ENCODE measurements at places on chromosomes 12 and 14.

DNA sequence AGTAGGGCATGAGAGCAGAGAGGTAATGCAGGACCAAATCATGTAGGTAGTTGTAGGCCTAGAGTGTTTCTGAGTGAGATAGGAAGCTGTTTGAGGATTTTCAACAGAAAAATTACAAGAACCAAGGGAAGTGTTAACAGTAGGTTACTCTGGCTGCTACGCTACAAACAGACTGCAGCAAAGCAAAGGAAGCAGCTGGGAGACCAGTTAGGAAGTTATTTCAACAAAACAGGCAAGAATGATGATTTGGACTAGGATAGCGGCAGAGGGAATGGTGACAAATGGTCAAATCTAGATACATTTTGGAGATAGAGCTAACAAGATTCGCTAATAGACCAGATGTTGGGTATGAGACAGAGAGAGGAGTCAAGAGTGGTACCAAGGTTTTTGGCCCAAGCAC, 26.8 kb downstream of the MRPL42 start:
- DNase-seq: no peak

DNA sequence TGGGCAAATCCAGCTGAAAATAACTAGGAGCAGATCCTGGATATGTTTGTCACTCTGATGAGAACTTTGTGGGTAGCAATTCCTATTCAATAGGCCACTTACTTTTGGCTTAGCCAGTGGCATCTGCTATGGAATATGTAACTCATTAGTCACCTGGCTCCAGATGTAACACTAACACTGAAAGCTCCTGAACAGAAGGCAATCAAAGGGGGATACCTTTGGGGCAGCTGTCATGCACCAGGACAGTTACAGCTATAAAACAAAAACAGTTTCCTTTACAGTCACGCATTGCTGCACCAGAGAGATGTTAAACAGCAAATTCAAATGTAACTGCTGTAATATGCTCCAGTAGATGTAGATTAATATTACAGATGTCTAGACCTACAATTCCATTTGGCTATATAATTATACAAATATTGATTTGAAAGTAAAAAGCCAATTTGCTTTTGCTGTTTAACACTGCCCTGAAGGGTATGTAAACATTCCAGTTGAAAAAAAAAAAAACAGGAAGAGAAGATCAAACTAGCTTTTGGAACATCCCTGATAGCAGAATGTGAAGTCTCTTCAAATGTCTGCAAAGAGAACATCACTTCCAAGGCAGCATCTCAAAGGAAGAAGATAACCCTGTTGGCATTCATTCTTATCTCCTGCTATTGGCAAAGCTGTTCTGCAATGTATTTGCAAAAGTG, 18.4 kb downstream of the RACGAP1 start:
- no peak for DNase-seq

- no peak for DNase-seq
Measured at GRCh38 chr12:45263587-45263986, 47.7 kb downstream of the ANO6 start.

GRCh38 chr12:102021540-102022246, 40.1 kb downstream of the WASHC3 start:
- no peak for DNase-seq

DNA sequence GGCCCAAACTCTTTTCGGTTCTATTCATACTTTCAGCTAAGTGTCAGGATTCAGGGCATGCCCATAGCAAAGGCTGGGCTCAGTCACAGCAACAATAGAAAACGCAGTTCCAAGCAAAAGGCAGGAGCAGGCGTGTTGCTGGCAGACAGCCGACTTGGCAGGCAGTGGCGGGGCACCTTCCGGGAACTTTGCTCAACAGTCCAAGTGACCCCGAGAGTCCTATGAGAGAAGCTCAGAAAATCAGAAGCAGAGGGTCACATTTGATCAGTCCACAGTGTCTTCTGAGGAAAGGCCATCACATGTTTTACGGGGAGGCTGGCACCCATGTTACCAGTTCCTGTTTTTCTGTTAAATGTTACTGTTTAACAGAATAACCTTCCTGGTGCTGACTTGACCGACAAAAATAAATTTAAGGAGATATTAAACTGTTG, 115.0 kb downstream of the DACT1 start:
- DNase-seq: peak; percentile 70

- DNase-seq: no peak
Measured at GRCh38 chr14:96906434-96906833, 109.3 kb downstream of the VRK1 start.

DNA sequence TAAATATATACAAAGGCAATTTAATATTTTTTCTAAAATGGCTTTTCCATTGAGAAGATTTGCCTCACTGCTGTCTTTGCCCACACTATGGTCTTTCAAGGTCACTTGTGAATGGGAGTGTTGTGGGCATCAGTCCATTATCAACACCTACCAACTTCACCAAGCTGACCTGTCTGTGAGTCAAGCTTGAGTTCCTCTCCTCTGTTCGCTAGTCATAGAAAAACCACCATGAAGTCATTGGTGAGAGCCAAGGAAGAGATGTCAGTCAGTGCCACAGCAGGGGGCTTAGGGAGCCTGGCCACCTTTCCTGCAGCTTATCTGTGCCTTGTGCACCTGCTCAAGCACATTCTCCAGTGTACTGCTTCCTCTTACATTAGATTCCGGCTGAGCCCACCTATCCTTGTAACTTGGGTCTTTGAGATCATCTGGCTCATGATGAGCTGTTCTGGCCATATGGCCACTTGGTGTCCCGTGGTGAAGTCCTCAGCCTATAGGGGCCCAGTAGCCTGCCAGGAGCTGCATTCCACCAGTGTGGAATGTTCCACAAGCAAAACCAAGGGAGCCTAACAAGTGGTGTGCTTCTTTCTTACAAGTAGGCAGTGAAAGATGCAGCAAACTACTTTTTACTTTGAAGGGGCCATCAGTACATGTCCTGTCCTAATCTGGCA, 80.8 kb upstream of the C12orf71 start:
- DNase-seq: no peak

GRCh38 chr12:89384050-89384758, 31.9 kb upstream of the DUSP6 start:
- DNase-seq: peak; percentile 46

- DNase-seq: no peak
Measured at GRCh38 chr12:110531741-110532333, 29.7 kb downstream of the RAD9B start.

GRCh38 chr12:13094367-13094766, 9.1 kb downstream of the GSG1 start:
- DNase-seq: peak; percentile 91

DNA sequence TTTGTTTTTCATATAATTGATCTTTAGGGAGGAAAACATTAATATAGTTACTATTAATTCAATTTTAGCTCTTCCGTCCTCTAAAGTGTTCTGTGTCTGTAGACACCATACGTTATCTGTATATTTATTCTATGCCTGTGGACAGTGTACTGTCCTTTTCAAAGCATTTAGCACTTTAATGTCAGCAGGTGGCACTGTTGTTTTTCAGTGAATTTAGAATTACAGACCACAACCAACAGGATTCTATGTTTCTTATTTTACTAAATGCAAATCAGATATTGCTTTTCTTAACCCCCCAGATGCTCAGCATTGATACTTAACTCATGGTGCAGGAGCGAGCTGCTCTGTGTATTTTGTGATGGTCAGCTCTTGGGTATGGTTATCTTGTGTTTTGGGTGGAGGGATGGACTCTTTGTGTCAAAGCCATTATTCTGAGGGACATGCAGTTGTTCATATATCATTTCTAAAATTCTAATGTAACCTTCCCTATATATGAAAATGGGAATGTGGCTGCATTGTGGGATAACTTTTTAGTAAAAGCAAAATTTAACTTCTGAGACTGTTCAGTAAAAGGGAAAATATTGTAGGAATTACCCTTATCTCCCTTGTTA, 65.2 kb downstream of the PAPOLA start:
- no peak for DNase-seq

DNA sequence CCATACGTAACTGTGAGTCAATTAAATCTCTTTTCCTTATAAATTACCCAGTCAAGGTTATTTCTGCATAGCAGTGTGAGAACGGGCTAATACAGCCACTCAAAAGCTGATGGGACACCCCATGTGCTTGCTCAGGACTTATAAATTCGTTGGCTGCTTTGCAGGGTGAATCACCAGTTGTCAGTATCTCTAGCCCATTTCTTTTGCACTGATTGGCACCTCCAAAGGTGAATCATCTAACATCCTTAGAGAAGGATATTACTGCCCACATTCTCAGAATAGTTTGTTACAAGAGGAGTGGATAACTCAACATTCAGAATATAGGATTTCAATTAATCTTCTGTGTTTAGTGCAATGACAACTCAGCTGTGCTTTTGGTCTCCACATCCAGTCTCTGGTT, 601.5 kb downstream of the KCNH5 start:
- DNase-seq: no peak

DNA sequence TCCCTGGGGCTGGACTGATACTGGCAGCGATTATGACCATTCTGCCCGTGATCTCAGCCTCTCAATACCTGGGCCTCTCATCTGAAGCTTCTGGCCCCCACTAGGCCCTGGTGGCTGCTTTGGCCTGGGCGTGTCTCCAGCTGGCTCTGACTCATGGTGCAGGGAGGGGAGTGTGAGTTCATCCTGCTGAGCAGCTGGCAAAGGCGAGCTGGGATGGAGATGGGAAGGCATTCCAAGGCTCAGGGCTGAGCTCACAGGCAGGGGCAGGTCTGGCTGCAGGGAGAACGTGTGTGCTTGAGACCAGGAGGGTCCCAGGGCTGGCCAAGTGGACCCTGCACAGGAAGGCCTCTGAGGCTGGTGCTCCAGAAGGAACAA, 221.8 kb downstream of the TMEM121 start:
- no peak for DNase-seq
